ENCODE measurements at places on chromosomes 2 and 18. TPM values are rescaled to one million over a fixed set of nuclear protein-coding genes. Genes with fewer than 3 reads are reported as not detected.
A peak's percentile ranks its signal among the peaks of the same experiment; 100 is the strongest.

DNA sequence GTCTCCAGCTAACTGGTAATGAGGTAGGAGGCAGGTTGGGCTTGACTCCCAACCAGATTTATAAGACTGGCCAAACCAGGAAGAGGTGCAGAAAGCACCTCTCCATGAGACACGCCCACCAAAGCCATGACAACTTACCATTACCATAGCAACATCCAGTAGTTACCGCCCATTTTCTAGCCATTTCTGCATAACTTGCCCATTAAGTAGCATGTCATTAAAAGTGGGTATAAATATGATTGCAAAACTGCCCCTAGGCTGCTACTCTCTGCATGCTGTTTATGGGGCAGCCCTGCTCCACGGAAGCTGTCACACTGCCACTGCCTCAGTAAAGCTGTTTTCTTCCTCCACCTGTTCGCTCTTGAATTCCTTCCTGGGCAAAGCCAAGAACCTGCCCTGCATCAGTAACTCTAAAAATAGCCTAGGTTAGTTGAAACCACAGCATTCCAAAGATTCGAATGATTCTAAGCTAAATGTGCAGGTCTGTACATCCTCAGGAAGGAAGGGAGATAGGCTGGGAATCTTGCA is 131.9 kb downstream of the ATL2 start:
- DNase-seq, result peak; percentile 59

- no peak for DNase-seq
These were observed 627.0 kb upstream of the SLC39A10 start for GRCh38 chr2:195029804-195030654.

DNA sequence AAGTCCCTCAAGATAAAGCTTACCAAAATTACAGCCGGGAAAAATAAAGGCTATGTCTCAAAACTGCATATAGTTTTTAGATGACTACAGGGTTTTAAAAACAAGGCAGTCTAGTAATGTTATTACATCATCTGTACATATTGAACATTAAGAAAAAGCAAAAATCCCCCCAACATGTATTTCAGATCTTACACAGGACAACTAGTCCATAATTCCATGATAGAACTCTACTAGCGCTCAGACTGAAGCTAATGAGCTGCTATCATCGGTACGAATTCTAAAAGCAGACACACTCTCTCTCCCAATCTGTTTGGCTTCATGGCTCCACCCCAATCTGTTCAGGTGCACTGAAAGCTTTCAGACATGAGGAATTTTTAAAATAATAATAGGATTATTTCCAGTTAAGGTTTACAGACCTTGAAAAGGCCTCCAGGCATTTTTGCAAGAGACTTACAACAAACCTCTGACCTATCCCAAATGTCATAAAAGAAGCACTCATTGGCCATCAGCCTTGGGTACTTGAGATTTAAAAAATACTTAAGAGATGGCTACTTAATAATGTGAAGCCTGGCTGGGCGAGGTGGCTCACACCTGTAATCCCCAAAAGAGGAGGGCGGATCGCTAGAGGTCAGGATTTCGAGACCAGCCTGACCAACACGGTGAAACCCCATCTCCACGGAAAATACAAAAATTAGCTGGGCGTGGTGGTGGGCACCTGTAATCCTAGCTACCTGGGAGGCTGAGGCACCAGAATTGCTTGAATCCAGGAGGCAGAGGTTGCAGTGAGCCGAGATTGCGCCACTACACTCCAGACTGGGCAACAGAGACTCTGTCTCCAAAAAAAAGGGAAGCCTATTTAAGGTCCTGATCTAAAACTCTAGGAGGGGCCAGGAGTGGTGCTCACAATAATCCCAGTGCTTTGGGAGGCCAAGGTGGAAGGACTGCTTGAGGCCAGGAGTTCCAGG is 2.0 kb downstream of the NPC1 start:
- no peak for DNase-seq

DNA sequence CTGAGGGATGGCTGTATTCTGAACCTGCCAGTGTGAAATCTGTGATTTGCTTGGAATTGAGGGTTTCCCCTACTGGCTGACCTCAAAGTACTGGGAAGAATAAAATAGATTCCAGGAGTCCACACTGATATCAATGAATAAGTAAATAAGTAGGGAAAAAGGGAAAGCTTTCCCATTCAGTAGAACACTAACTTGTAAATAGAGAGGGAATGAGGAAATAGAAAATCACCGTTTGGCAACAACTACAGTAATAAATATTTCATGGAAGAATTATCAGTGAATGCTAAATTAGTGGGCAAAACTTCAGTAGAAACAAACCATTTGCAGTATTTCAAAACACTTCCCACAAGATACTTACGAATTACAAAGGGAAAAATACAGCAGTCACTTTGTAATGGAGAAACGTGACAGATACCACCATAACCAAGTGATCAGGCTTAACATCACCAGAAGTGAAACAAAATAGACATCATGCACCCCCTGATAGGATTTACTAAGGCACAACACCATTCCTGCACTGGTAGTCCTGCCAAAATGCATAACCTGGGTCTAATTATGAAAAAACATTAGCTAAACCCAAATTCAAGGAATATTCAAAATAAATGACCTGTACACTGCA is 88.5 kb downstream of the ICA1L start:
- DNase-seq, result no peak

DNA sequence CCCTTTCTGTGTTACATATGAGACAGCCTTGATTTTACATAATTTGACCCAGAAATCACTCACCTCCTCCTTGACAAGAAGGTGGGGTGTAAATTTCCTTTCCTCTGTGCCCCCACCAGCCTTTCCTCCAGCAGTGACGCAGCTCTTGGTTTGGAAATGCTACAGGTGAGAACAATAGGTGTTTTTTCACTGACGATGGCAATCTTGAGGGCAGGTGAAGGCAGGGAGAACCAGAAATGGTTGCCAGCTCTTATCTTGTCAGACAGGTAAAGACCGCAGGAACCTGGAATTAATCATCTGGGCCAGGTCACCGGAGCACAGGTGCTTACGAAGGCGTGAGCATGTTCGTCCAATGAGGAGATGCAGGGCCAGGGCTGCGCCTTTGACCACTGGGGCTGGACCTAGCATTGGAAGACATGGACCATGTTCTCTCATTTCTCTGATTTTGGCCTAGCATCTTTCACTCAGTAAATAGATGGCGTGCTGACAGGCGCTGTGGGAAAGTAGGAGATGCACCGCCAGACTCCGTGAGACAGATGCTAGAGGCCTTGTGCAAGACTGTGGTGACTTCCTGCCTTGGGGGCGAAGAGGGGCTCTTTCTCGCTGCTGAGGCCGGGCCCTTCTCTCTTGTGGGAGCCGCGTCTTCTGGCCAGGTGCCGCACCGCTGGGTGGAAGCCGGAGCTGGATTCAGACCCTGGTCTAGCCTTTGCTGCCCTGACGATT is 4.0 kb downstream of the CIDEA start:
- no peak for DNase-seq

DNA sequence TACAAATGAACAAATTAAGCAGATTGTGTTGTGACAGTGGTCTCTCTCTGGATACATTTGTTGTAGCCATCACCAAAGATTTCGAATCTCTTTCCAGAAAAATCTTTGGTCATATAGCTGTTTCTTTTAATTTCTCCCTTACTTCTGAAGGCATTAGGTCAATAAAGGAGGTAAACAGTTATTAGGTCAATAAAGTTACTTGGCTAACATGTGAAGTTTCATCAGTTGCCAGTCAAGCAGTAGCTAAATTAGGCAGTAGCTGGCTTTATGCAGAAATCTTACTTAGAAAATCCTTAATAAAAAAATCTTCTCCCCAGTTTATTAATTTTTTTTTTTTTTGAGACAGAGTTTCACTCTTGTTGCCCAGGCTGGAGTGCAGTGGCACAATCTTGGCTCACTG is 115.5 kb downstream of the MBD5 start:
- DNase-seq, result no peak

The ERICH2 gene
- total RNA-seq, result 1.4 TPM

The RFTN2 gene
- 7.0 TPM for total RNA-seq

The ITGB1BP1 gene
- total RNA-seq, result 79.5 TPM

The LINC00305 gene
- not detected for total RNA-seq

GRCh38 chr18:77544792-77545191 is 295.1 kb downstream of the GALR1 start:
- no peak for DNase-seq

DNA sequence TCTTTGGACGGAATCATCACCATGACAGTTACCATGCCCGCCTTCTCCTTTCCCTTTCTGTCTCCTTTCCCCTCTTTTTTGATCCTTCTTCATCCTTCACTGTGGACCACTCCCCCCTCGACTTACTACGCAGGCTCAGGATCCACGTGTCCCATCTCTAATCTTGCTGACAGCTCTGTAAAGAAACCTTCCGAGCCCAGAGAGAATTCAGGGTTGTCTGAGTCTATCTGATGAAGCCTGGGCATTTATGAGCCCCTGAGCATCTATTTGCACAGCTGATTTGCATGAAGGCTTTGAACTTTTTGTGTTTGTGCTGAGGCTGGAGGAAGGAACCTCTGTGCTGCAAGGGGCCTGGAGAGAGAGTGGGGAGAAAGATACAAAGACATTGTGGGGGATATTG is 50.7 kb downstream of the CIB4 start:
- DNase-seq, result peak; percentile 25

- DNase-seq, result peak; percentile 78
These were observed 11.0 kb upstream of the ZNF24 start for GRCh38 chr18:35355140-35355618.
